NCI-H2081 (cell line): ENCODE measurements at places on chromosomes 3 and 15.

DNA sequence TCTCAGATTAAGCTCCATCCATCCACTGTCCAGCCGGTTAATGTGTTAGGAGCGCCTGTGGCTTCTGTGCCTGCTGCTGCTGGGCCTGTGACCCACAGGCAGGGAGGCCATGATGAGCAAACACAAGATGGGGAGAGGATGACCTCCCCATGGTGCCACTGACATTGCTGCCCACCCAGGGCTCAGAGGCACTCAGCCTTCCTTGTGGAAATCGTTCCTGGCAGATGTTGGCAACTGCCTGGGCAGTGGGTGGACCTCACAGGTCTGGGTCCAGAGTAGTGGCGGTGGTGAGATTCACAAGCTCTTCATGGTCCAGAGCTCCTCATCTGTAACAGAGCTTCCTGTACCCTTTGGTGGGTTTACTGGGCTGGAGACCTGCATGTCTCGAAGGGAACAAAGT lies 38.6 kb downstream of the SCN5A start:
- DNase-seq, result no peak

DNA sequence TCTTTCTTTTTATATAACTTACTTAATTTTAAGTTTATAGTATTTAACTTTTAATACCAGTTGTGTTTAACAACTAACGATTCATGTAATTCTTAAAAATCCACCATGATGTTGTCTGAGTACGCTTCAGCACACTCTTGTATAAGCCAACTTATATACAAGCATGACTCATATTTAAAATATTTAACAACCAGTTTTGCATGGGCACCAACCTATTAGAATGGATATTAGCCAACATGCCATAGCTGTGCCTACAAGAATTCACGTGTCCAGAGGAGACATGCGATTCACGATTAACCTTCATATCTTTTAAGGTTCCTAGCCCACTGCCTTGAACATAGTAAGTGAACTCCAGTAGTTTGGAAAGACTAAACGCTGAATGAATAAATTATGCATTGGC lies 1023.2 kb downstream of the TBL1XR1 start:
- DNase-seq, result no peak

GRCh38 chr3:113758389-113759024 lies 11.7 kb downstream of the ATP6V1A start:
- DNase-seq, result no peak

GRCh38 chr3:15220661-15221060 lies 14.6 kb downstream of the CAPN7 start:
- DNase-seq, result no peak
